ENCODE measurements at places on chromosomes 6 and 20. TPM values are rescaled to one million over a fixed set of nuclear protein-coding genes. Genes with fewer than 3 reads are reported as not detected.

DNA sequence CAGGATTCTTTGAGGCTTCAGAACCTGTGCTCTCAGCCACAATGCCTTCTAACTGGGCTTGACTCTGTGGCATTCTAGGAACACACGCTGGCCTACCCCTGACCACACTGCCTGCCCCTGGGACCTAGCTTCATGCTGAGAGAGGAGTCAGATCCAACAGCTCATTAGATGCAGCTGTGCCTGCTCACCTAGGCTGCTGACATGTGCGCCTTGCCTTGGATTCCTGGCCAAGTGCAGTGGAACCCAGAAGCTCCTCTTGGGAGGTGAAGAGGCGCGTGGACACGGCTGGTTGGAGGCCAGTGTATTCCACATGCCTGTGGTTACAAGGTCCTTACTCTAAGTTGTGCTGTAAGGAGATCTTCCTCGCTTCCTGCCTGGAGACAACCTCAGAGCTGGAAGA is 24.7 kb upstream of the KCNK16 start:
- H3K36me3 ChIP-seq, result no peaks in the 10 kb centered on the region
- H3K27ac ChIP-seq, result peak overlapping the region; percentile 15
- H3K4me1 ChIP-seq, result peaks cover 59% of the 10 kb centered on the region
- H3K27me3 ChIP-seq, result no peaks in the 10 kb centered on the region
- peak; percentile 83 for DNase-seq

- no peaks in the 10 kb centered on the region for H3K4me1 ChIP-seq
- H3K4me3 ChIP-seq, result no peak overlapping the region
- H3K27me3 ChIP-seq, result no peaks in the 10 kb centered on the region
These were observed 184.9 kb downstream of the GPX5 start for GRCh38 chr6:28710466-28711191.

DNA sequence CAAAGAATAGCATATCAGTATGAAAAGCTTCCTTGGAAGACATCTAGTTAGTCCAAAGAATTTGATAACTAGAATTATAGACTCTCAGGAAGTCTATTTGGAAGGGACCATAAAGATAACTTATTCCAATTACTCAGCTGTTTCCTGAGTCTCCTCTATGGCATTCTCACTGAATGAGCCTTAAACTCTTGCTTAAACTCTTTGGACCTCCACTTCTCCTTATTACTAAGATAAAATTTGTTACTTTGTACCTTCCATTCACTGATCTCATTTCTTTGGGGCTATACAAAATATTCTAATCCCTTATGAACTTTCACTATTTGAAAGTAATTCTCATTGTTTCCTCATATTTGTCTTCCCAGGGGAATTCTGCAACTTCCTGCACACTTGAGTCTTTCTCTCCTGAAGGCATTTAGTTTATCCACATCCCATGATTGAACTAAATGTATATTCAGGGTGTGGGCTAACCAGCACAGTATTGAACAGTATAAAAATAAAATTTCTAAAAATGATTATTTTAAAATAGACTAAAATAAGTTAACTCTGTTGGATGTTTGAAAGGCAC is 67.1 kb upstream of the NOTCH4 start:
- H3K4me1 ChIP-seq, result no peaks in the 10 kb centered on the region
- H3K4me3 ChIP-seq, result no peak overlapping the region
- no peaks in the 10 kb centered on the region for H3K27me3 ChIP-seq
- H3K36me3 ChIP-seq, result no peaks in the 10 kb centered on the region
- no peak overlapping the region for H3K27ac ChIP-seq

- DNase-seq, result no peak
- no peaks in the 10 kb centered on the region for H3K27me3 ChIP-seq
- no peak overlapping the region for H3K4me3 ChIP-seq
- H3K4me1 ChIP-seq, result peaks cover 28% of the 10 kb centered on the region
These were observed 35.0 kb downstream of the SESN1 start for GRCh38 chr6:109059571-109060021.

DNA sequence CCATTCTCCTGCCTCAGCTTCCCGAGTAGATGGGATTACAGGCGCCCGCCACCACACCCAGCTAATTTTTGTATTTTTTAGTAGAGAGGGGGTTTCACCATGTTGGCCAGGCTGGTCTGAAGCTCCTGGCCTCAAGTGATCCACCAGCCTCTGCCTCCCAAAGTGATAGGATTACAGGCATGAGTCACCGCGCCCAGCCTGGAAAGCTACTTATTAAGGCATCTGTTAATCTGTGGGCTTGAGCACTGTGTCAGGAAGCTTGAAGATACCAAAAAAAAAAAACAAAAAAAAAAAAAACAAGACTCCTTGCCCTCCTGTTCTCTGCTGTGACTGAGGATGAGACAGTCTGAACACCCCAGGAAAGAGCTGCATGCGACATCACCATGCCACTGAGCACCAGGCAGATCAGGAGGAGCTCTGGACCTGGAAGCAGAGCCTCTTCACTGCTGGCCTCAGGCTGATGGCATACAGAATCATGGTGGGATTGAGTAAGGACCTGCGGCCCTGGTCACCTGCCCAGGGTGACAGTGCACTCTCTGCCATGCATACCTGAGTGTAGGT is 166.5 kb upstream of the SNX9 start:
- H3K4me3 ChIP-seq, result no peak overlapping the region
- H3K27ac ChIP-seq, result no peak overlapping the region
- H3K27me3 ChIP-seq, result no peaks in the 10 kb centered on the region
- H3K36me3 ChIP-seq, result no peaks in the 10 kb centered on the region
- H3K4me1 ChIP-seq, result peaks cover 42% of the 10 kb centered on the region

DNA sequence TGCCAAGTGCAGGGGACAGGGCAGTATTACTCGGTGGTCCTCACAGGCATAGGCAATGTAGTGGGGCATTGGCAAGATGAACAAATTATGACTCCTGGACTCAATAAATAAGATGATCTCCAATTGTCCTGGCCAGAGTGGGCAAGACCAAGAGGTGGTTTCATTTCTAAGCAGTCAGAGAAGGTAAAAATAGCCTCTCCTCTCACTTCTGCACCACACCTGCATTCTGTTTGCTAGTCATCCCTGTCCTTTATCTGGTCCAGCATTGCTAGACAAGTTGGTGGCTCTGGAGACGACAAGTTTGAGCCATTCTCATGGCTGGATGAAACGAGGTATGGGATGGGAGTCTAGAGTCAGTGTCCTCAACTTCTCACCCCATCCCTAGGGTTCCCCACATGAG is 83.0 kb downstream of the BANF2 start:
- H3K27ac ChIP-seq, result no peak overlapping the region
- DNase-seq, result no peak
- no peaks in the 10 kb centered on the region for H3K27me3 ChIP-seq
- H3K4me3 ChIP-seq, result no peak overlapping the region

DNA sequence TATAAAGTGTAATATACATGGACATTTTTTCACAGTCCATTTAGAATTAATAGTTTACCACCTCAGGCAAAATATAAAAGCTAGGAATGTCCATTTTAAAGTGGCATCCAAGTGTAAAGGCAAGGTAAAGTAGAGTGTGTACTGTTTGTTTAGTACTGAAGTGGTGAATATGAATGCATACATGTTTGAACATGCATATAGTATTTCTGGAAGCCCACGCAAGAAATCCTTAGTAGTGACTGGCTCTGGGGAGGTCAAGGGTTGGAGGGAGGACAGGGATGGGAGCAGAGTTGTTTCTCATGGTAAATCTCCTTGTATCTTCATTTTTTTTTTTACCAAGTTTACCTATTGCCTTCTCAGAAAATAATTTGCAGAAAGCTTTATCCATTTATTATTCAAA is 129.2 kb downstream of the UNC5CL start:
- H3K4me3 ChIP-seq, result no peak overlapping the region
- H3K27ac ChIP-seq, result no peak overlapping the region
- no peaks in the 10 kb centered on the region for H3K36me3 ChIP-seq
- DNase-seq, result no peak
- H3K4me1 ChIP-seq, result peaks cover 31% of the 10 kb centered on the region
- H3K27me3 ChIP-seq, result no peaks in the 10 kb centered on the region

- no peak for DNase-seq
- no peaks in the 10 kb centered on the region for H3K27me3 ChIP-seq
- H3K36me3 ChIP-seq, result no peaks in the 10 kb centered on the region
- H3K4me3 ChIP-seq, result no peak overlapping the region
- no peaks in the 10 kb centered on the region for H3K4me1 ChIP-seq
- no peak overlapping the region for H3K27ac ChIP-seq
These were observed 121.4 kb downstream of the UNC5CL start for GRCh38 chr6:40917603-40918002.

- H3K27me3 ChIP-seq, result no peaks in the 10 kb centered on the region
- no peaks in the 10 kb centered on the region for H3K4me1 ChIP-seq
- no peak overlapping the region for H3K27ac ChIP-seq
These were observed 157.3 kb downstream of the BACH2 start for GRCh38 chr6:90139272-90139817.

GRCh38 chr6:123547216-123547978 is 89.4 kb downstream of the TRDN start:
- H3K27me3 ChIP-seq, result no peaks in the 10 kb centered on the region
- no peak overlapping the region for H3K4me3 ChIP-seq
- no peak overlapping the region for H3K27ac ChIP-seq
- DNase-seq, result no peak
- H3K36me3 ChIP-seq, result no peaks in the 10 kb centered on the region
- H3K4me1 ChIP-seq, result no peaks in the 10 kb centered on the region

- no peak overlapping the region for H3K27ac ChIP-seq
- no peaks in the 10 kb centered on the region for H3K4me1 ChIP-seq
- H3K36me3 ChIP-seq, result no peaks in the 10 kb centered on the region
- no peak overlapping the region for H3K4me3 ChIP-seq
- peak; percentile 38 for DNase-seq
These were observed 9.2 kb upstream of the DEFB110 start for GRCh38 chr6:50030777-50031562.

DNA sequence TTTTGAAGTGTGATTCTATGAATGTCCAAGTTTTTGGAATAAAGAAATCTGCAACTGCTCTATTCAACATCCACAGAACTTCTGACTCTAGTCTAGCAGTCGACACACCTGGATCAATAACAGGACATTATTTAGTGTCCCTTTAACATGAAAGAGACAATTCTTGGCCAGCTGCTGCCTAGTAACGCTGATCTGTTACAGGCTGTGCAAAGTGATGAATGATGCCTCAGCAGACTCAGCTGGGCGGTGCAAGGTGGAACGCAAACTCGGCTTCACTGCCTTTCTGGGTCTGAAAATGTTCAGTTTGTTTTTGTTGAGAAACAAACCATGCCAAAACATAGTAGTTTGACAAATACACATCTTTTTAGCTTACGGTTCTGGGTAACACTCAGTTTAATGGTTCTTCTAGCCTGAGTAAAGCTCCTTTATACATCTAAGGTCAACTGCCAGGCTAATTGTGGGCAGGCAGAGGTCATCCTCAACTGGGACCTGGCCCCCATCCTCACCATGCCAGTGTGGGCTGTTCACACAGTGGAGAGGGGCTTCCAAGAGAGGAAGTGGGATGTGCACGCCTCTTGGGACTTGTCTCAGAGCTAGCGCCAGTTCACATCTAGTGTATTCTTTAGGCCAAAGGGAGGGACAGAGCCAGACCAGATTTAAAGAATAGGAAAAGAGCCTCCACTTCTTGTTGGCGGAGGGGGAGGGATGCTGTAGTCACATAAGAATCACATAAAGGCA is 879.7 kb downstream of the QKI start:
- DNase-seq, result no peak
- no peaks in the 10 kb centered on the region for H3K36me3 ChIP-seq
- H3K4me1 ChIP-seq, result no peaks in the 10 kb centered on the region
- no peak overlapping the region for H3K4me3 ChIP-seq
- no peaks in the 10 kb centered on the region for H3K27me3 ChIP-seq
- no peak overlapping the region for H3K27ac ChIP-seq

Gene CNBD2
- total RNA-seq, result 4.2 TPM

Gene ATP6V1G2
- 2.3 TPM for total RNA-seq

Gene NELFE
- 83.2 TPM for total RNA-seq

Gene ENPP1
- 62.3 TPM for total RNA-seq

Gene TNFRSF21
- total RNA-seq, result 5.7 TPM

Gene CRISP2
- total RNA-seq, result 2.7 TPM
